Hepatic stellate cell (primary cell): ENCODE measurements at places on chromosomes 1 and 21.

DNA sequence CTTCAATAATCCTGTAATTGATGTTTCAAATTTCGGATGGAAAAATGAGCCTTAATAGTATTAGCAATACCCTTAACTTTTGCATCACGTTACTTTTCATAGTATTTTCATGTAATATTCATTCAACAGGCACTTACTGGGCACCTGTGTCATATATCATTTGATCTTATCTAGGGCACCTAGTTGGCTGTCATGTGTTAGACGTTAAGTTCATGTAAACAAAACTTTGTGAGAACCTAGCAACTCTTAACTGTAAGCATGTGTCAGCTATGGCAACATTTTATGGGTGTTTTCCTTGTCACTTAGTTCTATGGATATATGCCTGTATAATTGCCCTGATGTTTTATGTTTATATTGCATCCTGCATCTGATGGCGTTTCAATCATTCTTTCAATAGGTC is 777 bp downstream of the LAMC2 start:
- DNase-seq: no peak

DNA sequence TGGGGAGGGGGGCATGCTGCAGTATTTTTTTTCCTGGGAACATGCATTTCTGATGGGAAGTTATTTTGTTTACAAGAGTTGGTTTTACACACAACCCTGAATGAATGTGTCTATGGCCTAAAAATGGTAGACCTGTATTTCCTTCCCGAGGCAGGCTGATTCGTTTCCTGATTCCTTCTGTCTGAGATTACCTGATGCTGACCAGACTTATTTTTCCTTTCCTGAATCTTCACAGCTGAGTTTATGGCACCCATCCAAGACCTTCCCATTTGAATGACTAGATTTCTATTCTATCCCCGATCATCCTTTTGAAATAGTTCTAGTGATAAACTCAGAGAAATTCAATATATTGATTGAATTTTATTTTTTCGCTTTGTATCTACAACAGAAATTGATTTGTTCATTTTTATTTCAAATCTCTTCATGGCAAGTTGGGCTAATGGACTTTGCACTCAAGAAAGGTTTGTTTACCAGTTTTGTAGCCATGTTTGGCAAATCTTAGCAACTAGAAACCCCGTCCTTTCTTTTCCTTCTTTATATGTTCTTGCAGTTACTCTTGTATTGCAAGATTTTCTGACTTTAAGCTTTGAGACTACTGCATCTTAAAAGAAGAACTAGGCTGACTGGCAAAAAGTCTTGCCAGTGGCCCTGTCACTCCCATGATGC is 15.9 kb upstream of the PLEKHM2 start:
- DNase-seq: no peak

DNA sequence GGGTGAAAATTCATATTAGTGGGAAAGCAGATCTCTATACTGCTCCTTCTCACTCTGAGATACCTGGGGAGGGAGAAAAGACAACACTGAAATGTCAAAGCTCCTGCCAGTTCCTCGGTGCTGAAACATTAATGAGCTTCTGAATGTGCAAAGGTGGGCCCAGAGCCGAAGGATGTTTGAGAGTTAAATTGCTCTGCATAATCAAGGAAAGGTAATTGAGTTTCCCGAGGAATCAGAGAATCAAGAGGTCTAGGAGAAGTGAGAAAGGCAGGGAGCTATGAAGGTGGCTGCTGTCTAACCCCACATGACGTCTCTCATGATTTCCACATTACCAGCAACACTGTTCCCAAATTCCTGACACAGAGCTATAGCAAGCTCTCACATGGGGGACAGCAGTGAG is 346.7 kb downstream of the SMYD3 start:
- no peak for DNase-seq

GRCh38 chr1:228803421-228803820 is 68.1 kb downstream of the RHOU start:
- no peak for DNase-seq

- DNase-seq: no peak
These were observed 8.7 kb downstream of the SORT1 start for GRCh38 chr1:109388884-109389637.

- no peak for DNase-seq
These were observed 184.7 kb downstream of the TOMM20 start for GRCh38 chr1:234943836-234944402.

DNA sequence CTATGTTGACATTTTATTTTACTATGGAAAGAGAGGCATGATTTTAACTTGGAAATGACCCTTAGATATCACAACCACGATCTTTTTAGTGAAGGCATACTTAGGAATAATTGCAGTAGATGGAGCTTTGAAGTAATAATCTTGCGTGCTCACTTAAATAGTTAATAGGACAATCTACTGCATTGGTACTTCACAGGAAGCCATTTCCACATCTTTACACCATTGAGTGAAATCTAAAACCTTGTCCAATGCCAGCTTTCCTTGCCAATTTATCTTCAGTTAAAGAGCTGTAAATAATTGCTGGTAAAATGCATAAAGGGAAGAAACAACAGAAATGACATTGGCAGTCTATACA is 586.3 kb downstream of the ADGRL2 start:
- no peak for DNase-seq

GRCh38 chr1:182135946-182136345 is 74.4 kb upstream of the ZNF648 start:
- no peak for DNase-seq

- DNase-seq: peak; percentile 13
These were observed 191.4 kb downstream of the KCNK2 start for GRCh38 chr1:215273838-215274516.

DNA sequence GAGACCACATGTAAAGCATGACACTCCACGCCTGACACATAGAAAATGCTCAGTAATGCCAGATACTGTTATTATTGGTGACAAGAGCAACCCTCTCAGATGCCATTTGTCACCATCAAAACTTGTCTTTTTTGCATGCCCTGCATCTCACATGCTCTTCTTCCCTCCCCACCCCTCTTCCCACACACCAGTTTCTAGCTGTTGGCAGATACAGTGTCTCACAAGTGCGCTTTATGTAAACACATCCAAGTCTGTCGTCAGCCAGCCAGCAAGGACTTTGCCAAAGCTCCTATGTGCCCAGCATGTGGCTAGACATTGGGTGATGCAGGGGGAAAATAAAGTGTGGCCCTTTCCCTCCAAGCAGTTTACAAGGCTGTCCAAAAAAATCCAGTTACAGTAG is 44.9 kb upstream of the EPHA8 start:
- no peak for DNase-seq

- DNase-seq: peak; percentile 86
These were observed 80.9 kb upstream of the LBR start for GRCh38 chr1:225508538-225509375.

- no peak for DNase-seq
These were observed 127.7 kb upstream of the ARHGEF16 start for GRCh38 chr1:3326516-3327388.

DNA sequence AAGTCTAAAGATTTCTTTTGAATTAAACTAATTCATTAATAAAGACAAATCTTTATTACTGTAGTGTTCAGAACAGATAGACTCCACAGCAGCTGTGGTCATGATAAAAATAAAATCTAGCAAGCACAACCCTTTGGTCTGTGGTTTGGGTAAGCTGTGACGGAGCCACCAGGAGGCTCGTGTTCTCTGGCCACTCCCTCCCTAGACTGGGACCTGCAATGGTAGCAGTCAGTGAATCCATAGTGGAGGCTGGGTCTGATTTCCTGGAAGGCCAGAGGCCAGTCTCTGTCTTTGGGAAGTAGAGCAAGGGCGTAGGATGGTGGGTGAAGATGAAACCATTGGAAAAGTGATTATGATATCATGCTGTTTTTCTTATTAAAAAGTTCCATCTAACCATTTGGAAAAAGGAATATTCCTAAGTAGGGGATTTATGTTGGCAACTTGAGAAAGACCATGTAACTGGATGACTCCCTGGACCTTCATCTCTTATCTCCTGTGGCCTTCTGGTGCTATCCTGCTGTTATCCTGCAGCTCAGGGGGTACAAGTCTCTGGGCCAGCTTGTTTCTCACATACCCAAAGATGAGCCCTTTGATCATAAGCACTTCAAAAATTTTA is 39.0 kb downstream of the TENT5C start:
- no peak for DNase-seq

DNA sequence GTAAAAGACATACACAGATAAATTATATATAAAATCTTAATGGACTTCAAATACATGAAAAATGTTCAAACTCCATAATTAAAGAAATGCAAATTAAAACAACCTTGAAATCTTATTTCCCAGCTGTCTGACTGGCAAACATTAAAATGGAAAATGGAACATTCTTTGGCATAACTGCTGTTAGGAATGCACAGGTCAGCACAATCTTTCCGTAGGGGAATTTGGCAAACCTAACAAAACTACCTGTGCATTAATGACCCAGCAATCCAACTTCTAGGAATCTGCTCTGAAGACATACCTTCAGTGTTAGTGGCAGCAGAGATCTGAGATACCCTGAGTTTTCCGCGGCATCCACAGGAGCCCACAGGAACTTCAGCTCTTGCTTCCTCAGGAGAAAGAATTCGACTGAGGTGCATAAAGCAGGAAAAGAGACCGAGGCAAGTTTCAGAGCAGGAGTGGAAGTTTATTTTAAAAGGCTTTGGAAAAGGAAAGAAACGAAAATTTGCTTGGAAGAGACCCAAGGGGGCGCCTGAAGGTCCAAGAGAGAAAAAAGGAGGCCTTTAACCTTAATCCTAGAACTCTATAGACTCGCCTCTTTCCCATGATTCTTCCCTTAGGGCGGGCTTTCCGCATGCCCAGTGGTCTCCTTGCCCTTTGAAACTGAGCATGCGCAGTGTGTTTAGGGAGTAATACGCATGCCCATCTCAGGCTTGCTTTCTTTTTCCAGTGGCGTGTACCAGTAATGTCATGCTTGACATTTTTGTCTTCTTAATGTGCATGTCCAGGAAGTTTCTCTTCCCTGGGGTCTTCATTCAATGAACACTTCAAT is 24.8 kb downstream of the LYPD8 start:
- DNase-seq: no peak

DNA sequence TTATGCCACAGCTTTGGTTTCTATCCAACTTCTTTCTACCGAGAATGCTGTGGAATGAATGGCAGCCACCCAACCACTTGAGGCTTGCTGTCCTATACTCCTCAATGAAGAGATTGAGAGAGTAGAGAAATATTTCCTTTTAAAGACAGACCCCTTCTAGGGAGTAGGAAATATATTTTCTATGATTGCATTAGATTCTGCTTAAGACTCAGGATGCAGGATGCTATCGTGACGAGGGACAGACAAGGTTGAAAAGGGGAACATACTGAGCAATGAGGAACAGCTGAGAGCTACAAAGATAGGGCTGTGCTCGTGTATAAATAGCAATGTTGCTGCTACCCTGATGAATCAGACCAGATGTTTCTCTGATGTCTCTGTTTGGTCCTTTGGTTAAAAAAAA is 7.1 kb upstream of the RASAL2 start:
- peak; percentile 79 for DNase-seq

DNA sequence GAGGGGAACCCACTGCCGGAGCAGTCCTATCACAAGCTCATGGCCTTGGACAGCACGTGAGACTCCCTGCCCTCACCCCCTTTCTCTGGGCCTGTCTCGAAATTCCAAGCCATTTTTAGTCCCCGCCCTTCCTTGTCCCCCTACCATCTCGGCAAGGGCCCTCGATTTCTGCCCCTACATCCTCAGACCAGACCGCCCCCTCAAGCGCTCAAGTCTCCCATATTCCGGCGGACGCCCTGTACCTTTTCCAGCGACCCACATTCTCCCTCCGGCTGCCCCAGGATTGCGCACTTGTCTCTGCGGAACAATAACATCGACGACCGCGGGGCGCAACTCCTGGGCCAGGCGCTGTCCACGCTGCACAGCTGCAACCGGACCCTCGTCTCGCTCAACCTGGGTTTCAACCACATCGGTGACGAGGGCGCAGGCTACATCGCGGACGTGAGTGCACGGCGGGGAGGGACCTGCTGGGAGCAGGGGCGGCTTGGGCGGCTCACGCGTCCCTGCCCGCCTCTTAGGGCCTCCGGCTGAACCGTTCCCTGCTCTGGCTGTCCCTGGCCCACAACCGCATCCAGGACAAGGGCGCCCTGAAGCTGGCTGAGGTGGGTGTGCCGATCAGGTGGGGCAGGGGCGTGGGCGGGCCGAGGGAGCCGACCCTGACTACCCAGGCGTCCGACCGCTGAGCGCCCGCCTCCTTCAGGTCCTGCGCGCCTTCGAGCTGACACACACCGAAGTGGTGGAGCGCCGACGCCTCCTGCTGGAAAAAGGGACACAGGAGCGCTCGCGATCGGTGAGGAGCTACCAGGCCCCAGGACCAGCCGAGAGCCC is 7.0 kb downstream of the LRRC71 start:
- DNase-seq: peak; percentile 82

GRCh38 chr21:16789636-16790035 is 723.2 kb upstream of the CXADR start:
- no peak for DNase-seq

DNA sequence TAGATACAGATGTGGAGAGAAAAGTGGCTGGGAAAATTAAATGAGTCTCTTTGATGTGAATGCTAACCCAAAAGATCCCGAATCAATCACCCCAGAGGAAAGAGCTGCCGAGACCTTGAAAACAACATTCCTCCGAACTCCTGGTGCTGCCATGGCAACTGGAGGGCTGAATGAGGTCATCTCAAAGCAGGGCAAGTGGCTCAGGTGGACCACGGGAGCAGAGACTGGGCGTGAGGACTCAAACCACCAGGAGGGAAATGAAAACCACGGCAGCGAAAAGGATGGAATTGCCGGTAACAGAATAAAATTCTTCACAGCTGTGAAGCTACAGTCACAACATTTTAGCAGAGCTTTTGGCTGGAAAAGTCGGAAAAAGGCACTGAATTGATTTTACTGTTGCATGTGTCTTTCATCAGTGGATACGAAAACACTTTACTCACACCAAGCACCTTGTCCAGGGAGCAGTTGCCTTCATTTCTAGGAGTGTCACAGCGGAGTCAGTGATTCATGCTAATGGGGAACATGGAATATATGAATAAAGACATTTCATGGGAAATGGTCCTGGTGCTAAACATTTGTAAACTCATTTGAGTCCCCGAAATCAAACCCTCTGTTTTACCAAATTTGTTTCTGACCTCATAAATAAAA is 23.2 kb upstream of the BECN2 start:
- no peak for DNase-seq

GRCh38 chr1:154186852-154187501 is 4.9 kb downstream of the TPM3 start:
- DNase-seq: no peak
